ENCODE measurements at places on chromosomes 5 and 9.

DNA sequence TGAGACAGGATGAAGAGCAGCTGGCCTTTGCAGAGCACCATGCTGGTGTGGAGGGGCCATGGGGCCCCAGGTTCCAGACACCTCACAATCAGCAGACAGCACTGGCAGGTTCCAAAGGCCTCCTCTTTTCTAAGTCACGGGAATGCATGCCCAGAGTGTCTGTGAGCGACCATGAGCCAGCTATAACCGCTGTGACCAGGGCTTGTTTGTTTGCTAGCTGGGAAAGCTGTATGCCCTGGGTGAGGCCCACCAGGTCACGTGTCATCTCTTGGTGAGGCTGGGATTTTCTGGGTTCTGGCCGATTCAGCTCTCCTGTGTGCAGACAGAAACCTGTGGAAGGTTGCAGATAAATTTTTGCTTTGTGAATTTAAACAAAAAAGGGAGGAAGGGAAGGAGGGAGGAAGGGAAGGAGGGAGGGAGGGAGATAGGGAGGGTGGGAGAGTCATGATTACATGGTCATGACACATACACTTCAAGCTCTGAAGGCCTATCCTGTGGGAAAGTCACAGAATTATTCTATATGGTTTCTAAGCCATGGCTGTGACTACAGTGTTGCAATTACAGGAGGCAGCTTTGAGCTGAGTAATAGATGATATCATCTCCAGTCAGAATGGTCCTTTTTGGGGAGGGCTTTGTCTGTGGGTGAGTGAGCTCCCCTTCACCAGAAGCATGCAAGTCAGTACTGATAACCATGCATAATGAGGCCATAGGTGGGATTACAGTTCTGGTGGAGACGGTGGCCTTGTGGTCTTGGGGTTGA is 37.2 kb downstream of the PAPPA start:
- DNase-seq = no peak

- DNase-seq = peak; percentile 94
Observed at GRCh38 chr9:89602978-89603766, 1.6 kb upstream of the GADD45G start.

DNA sequence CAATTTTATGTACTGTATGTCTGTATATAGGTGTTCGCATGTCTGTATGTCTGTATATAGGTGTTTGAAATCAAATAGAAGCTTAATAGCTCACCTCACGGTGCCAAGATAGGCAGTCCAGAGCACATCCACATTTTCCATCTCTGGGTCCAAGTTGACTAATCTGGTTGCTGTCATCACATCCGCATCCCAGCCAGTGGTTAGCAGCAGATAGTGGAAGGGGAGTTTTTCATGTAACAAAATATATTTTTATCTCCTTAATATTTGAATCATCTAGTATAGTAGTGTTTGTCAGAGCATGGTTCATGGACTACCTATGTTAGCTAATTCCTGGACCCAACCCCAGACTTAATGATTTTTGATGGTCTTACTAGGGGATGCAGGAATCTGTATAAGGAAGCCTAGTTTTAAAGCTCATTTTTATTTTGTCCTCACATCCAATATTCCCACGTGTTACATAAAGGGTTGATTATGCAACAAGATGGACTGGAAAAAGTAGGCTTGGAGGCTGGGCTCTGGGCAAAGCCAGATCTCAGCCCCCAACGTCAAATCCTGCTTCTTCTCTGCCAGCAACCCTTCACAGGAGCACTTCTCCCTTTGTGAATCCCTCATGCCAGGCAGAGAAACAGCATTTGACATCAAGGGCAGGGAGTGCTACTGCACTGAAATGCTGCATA is 219.7 kb downstream of the ZSWIM6 start:
- DNase-seq = no peak

GRCh38 chr9:16030528-16031185 is 477.8 kb downstream of the CCDC171 start:
- DNase-seq = peak; percentile 66

DNA sequence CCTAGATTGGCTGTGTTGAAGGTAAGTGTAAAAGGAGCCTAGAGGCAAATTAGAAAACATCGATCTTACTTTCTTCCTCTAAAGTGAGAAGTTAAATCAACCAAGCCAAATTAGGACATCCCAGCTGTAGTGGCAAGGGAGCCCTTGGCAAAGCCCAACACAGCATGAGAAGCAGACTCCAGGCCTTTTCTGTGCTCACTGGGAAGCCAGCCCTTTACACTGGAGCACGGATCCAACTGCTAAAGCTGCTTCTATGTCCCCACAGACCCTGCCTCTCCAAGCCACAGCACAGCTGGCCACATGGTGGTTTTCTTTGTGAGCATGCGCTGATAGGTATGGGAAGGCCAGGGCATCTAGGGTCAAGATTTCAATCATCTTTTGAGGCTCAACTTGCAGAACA is 94.1 kb downstream of the APBA1 start:
- no peak for DNase-seq

GRCh38 chr5:106906199-106906598 is 764.5 kb downstream of the EFNA5 start:
- DNase-seq = no peak

- DNase-seq = no peak
Observed at GRCh38 chr5:62083661-62084060, 222.3 kb upstream of the KIF2A start.

DNA sequence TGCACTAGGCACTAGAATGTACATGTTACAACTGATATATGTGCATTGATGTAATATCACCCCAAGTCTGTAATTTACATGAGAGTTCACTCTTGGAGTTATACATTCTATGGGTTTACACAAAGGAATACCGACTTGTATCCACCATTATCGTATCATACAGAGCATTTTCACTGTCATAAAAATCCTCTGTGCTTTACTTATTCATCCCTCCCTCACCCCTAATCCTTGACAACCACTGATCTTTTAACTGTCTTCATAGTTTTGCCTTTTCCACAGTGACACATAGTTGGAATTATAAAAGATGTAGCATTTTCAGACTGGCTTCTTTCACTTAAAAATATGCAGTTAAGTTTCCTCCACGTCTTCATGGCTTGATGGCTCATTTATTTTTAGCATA is 11.1 kb upstream of the RFK start:
- DNase-seq = no peak

- DNase-seq = no peak
Observed at GRCh38 chr9:134007150-134007549, 15.0 kb upstream of the VAV2 start.

DNA sequence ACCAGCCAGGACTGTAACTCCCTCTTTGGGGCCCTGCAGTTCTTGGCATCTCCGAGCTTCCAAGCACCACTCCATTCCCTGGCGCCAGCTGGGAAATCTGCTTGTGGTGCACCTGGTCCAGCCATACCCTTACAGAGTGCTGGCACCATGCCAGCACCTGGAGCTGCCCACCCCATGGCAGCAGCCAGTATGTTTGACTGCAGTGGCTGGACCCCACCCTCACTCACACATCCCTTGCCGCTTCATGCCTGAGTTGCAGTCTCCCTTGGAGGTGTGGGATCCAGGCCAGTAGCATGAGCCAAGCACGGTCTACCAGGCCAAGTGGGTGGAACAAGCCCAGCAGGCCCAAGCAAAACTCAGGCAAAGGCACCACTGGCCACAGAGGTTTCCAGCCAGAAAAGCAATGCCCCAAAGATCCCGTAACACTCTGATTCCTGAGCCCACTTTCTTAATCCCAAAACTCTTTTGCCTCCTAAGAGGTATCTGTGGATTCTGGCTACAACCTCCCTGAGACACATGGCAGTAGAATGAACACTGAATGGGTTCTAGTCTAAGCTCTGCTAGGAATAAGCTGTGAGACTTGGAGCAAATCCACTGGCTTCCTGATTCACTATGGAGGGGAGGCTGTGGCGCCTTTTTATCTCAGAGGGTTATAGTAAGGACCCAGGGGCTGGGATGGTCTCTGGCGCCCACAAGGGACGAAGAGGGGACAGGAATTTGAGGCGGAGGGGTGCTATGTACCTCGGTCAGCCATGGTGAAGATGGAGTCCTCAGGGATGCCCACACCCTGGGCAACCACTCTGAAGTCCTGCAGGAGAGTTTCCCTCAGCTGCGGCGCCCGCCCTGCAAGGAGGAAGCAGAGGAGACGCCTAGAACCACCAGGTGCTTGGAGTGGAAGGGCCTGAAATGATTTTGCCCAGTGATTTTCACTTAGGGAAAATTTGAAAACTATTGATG is 5.6 kb downstream of the AMBP start:
- DNase-seq = no peak
